ENCODE measurements at places on chromosomes 7 and 10.

- DNase-seq, result no peak
These were observed 4.4 kb upstream of the CCL26 start for GRCh38 chr7:75776295-75776971.

DNA sequence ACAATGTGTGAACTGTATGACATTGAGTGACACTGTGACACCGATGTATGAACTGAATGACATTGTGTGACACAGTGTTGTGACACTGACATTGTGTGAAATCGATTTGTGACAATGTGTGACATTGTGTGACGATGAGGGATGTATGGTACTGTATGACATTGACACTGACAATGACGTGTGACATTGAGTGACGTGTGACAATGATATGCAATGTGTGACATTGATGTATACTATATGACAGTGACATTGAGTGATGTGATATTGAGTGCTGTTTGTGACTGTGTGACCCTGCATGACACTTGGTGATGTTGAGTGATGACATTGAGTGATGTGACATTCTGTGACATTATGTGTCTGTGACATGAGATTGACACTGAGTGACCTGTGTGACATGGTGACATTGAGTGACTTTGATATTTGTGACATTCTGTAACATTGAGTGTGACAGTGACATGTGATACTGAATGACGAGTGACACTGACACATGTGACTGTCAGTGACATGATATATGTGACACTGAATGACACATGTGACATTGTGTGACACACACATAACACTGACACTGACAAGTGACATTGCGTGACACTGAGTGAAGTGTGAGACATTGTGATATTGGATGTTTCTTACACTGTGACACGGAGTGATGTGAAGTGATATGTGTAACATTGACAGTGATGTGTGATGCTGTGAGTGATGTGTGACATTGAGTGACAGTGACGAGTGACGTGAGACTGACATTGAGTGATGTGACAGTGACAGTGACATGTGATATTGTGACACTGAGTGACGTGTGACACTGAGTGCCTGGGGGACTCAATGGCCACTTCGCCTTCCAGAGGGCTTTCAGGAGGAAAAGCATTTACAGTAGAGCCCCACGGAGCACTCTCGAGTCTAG, 167.5 kb downstream of the PRKAG2 start:
- no peak for DNase-seq

- no peak for DNase-seq
These were observed 66.0 kb downstream of the SUGCT start for GRCh38 chr7:40200791-40201190.

GRCh38 chr10:31322647-31323046, 3.6 kb downstream of the ZEB1 start:
- DNase-seq, result no peak

DNA sequence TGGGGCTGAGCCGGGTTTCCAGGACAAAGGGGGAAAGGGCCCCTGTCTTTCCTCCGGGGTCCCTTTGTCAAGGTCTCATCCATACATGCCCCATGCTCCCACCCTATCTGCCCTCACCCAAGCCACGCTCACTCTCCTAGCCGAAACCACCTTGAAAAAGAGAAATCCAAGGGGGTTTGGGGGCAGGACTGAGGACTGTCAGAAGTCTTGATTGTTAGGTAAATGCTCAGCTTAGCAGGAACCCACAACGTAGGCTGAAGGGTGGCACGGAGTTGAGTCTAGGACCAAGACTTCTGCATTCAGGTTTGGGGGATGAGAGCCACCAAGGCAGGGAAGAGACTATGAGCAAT, 719 bp upstream of the PGAM2 start:
- no peak for DNase-seq

Measured in esophagus squamous epithelium (tissue), 5 donors.